NCI-H2107 (cell line): ENCODE measurements at places on chromosomes 11 and 22.

- no peak for DNase-seq
These were observed 23.2 kb downstream of the LDLRAD3 start for GRCh38 chr11:35967042-35967441.

DNA sequence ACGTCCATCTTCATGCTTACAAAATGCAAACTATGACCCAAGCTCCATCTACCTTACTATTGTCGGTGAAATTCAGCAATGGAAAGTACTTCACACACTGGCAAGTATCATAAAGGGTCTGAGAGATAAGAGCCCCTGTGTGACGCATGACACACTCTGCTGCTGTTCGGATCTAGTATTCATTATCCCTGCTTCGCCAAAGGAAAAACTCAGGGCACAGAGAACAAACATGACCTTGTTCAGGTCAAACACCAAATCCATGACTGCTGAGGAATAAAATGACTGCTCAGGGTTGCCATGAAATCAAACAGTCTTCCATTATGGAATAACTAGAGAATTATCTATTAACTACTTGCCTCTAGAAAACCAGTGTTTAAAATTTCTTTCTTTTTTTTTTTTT lies 73.0 kb downstream of the MICAL3 start:
- no peak for DNase-seq

DNA sequence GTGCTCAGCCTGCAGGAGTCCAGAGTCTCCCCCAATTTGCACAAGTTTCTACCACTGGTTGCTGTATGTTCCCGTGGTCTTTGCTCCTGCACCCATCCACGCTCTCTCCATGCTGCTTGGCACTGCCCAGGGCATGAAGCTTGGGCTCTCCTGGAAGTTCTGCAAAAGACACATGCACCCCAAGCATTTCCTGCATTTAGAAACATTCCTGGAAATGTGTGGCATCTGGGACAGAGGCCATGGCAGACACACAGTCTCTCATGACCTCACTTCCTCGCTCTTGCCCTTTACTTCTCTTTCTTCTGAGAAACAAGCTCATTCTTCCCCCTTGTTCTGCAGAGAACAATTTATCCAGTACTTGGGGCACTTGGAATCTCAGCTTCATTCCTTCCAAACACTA lies 489.5 kb downstream of the BUD13 start:
- DNase-seq, result no peak

GRCh38 chr11:99865951-99866350 lies 821.1 kb upstream of the ARHGAP42 start:
- no peak for DNase-seq

DNA sequence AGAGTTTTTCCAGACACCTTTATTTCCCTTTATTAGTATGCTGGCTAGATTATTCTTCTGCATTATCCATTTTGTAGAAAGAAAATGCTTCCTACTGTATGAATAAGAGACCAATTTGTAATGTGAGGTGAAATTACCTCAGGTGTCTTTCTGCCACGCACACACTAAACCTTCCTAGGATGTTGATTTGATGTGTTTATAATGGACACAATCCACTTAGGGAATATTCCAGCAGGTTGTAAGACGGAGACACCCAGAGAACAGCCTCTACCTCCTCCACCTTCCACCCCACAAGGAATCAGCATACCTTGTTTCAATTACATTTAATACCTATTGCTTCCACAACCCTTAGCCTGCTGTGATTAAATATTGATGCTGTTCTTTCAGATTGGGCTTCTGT lies 379.1 kb upstream of the KIRREL3 start:
- no peak for DNase-seq

- DNase-seq, result no peak
These were observed 77.1 kb upstream of the FAM181B start for GRCh38 chr11:82810738-82811137.

DNA sequence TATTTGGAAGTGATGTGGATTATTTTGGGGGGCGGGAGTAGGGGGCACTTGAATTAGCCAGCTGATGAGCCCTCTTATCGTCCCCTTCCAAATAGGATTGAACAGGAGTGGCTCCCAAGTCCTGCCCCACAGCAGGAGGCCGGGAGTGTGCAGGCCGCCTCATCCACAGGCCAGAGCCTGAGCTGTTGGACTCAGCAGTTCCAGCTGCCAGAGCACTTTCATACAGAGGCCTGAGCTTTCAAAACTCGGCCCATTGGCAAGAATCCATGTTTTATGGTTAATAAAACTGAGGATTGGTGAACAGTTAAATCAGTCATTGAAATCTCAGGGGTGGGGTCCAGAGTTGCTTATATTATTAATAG lies 9.6 kb downstream of the FAM118A start:
- no peak for DNase-seq

DNA sequence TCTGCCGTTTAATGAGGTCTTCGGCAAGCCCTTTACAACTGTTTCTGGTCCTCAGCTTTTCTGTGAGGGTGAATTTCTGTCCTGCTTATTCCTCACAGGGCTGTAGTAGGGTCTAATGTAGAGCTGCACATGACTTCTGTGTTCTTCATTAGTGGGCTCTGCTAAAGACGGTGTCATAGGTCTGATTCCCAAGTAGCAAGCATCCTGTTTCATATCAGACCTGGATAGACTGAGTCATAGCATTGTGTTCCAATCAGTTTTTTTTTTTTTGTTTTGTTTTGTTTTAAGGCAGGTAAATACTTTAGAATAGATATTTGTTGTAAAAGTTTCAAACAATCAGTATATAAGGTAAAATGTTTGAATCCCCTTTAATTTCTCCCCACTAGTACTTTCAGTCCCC lies 35.4 kb downstream of the BIRC2 start:
- DNase-seq, result no peak

DNA sequence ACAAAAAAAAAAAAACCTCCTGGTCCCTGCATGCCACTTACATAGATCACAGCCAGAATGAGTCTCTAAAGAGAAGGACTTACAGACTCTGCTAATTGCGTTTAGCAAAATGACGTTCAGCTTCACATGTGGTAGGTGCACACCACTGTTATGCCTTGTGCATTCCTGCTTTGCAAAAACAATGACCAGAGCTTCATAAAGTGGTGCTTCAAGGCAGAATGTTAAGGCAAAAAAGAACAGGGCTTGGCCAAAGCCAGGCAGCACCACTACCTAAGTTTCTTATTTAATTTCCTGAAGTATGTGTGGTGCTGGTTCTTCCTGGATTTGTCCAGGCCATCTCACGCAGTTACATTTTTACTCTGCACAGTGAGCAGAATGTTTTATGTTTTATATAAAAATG lies 85.2 kb downstream of the GALNT18 start:
- no peak for DNase-seq

- DNase-seq, result no peak
These were observed 80.3 kb upstream of the SLC22A12 start for GRCh38 chr11:64510759-64511158.

DNA sequence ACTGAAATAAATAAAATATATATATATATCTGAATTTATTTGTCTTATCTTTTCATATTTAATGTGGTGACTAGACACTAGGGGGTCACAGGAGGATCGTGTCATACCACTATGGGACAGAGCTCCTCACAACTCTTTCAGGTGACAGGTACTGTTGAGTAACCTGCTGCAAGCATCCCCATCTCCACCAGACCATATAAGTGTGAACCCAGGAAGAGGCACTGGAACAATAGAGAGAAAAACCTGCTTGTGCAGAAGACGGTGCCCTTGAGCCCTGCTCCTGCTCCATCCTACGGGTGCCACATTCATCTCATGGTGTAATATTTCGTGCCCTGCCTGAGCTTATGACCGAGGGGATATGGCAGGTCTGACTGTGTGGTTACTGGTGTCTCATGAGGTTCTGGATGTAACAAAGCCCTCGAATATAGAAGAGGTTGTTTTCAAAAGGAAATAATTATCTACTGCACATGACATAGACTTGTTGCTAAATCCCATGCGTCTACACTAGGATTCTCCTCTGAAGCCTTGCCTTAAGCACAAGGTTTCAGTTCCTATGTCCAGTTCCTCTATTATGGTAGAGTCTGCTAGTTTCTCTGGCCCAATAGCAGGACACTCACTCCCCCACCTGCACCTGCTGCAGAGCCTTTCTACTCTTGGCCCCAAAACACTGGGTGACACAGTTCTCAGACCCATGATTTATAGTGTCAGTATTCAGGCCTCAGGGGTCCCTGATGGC lies 70.4 kb downstream of the GGTLC2 start:
- DNase-seq, result no peak

GRCh38 chr11:6620636-6621035 lies 1.4 kb upstream of the TPP1 start:
- DNase-seq, result no peak

DNA sequence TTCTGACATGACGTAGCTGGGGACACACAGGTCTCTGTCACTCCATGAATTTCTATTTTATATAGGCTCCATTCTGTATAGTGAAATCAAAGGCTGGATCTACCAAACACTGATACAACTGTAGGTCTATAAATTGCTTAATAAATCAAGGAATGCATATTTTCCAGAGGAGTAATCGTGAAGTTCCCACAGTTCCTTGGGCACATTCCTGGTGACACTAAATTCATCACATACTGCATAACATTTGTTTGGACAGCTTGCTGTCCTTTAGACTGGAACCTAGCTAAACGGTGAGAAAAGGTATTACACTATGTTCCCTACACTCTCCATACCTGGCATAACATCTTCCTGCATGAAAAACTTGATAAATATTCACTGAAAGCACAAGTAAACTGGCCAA lies 41.6 kb upstream of the UCP3 start:
- DNase-seq, result no peak

DNA sequence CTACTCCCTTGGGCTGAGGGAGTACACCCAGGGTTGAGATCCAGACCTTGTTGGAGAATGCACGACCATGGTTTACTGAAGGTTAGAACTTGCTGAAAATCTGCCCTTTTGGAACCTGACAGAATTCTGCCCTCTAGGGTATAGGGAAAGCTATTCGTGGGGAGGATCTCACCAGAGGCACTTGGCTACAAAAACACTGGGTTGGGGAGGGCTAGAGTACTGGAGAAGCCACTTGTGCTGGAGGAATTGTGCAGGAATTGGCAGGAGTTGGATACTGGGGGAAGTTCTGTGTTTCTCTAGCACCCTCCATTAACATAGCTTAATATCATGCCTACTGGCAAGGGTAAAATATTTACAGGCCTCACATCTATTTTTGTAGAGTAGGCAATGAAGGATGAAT lies 55.8 kb downstream of the PPME1 start:
- DNase-seq, result no peak

- no peak for DNase-seq
These were observed 3.1 kb upstream of the IGF2 start for GRCh38 chr11:2142300-2142759.

DNA sequence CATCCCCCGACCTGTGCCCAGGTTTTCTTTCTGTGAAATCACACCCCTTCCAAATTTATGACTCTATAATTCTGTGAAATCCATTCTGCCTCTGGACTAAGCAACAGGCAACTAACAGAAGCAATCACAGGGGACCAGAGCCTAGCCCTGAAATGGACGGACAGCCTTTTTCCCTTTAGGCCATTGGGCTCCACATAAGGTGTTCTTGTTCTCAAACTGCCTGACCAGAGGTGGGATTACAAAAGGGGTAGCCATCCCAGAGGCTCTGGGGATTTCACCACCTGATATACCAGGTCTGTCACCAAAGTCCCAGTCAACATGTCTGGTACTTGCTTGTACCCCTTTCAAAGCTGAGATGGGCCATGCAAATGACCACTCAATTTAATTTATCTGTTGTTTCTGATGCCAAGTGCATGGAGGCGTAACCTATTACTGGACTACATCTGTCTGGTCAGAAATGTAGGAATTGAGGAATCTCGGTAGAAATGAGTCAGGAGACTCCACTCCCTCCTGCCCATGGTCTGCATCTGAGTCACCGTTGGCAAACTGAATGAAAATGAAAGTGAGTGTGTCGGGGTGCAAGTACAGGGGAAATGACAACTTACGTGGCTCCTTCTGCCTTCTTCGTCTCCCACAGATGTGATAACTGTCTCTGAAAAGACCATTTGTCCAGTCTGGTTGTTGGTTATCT lies 10.2 kb downstream of the DKK3 start:
- DNase-seq, result no peak

GRCh38 chr11:67662835-67663531 lies 11.4 kb downstream of the ALDH3B2 start:
- no peak for DNase-seq

DNA sequence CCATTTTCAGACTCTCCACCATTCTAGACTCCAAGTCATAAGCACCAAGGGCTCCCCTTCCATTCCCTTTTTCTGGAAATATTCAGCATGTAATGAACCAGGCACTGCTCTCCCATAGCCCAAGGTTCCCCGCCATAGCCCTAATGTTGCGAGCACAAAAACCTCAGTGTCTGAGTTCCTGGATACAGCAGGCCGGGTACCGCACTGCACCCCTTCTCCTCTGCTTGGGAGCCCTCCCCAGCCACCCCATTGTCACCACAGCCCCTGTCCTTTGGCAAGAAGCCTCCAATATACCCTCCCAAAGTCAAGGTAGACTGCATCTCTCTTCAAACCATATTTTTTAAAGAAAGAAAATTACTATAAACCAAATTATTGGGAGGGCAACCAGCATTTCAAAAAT lies 1341.1 kb downstream of the BRD1 start:
- no peak for DNase-seq

DNA sequence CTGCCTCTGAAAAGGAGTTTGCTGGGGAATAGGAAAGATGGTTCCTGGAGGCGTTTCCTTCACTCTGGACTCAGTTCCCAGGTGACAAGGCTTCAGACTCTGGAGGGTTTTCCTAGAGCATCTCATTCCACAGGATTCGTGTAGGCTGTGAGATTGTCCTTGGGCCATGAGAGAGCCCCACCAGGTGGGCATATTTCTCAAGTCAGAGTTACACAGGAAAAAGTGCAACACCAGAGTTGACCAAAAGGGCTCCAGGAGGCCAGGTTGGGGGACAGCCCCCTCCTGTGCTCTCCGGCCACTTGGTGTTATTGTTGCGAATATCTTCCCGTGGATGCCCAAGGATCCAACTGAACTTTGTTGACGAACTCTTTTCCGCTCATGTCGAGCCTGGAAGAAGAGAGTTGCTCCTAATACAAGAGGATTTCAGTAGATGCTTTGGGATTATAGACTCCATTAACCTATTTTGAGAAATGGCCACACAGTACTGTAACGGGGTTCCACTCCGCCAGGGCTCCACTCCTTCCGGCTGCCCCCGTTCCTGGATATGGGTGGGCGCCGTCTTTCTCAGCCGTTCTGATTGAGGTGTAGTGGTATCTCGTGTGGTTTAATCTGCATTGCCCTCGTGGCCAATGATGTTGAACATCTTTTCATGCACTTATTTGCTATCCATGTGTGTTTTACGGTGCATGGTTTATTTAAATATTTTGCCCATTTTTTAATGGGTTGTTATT lies 580.3 kb downstream of the BRD1 start:
- no peak for DNase-seq

- no peak for DNase-seq
These were observed 361.5 kb downstream of the TBC1D22A start for GRCh38 chr22:47123827-47124442.

- DNase-seq, result peak; percentile 88
These were observed 30.6 kb upstream of the PANX2 start for GRCh38 chr22:50139843-50140415.
